Epithelial cell of prostate (primary cell): ENCODE measurements at places on chromosomes 1 and 21.

- DNase-seq, result peak; percentile 97
These were observed 69.1 kb downstream of the HSF2BP start for GRCh38 chr21:43590194-43590593.

DNA sequence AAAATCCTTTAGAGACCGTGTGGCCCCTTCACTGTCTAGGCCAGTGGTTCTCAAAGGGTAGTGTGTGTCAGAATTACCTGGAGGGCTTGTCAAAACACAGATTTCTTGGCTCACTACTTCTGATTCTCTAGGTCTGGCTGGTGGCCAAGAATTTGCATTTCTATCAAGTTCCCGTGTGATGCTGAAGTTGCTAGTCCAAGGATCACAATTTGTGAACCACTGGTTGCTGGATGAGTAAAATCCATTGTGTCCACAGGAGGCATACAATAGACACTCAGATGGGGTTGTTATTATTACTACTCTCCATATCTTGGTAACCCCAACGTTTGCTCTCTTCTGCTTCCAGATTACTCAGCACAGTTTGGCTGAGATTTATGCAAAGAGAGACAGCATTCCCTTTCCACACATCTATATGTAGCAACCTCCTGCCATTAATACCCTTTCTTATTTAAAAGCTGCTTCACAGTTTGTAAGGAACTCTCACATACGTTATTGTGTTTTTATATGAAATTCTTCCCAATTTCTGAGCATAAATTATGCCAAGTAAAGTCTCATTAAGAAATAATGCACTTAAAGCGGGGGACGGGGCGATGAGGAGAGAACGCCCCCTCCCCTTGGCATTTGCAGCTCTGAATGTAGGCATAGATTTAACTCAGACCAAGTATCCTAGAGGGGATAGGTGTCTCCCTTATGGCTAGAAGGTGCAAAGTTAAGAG lies 720 bp upstream of the TMCC2 start:
- DNase-seq, result peak; percentile 76

DNA sequence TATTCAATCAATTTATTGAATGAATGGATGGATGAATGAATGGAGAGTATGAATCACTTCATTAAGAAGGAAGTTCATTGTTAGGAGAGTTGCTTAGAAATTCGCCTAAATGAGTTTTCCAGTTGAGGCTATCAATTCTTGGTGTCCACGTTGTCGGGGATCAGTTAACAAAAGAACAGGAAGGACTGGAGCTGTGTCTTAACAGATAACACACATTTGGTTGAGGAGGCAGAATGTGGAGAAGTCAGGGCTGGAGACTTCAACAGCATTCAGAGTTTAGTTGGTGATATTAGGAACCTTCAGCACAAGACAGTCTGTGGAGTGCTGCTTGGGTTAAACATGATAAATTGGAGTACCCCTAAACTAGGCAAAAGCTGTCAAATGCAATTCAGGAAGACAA lies 33.7 kb downstream of the ZBTB18 start:
- DNase-seq, result no peak

DNA sequence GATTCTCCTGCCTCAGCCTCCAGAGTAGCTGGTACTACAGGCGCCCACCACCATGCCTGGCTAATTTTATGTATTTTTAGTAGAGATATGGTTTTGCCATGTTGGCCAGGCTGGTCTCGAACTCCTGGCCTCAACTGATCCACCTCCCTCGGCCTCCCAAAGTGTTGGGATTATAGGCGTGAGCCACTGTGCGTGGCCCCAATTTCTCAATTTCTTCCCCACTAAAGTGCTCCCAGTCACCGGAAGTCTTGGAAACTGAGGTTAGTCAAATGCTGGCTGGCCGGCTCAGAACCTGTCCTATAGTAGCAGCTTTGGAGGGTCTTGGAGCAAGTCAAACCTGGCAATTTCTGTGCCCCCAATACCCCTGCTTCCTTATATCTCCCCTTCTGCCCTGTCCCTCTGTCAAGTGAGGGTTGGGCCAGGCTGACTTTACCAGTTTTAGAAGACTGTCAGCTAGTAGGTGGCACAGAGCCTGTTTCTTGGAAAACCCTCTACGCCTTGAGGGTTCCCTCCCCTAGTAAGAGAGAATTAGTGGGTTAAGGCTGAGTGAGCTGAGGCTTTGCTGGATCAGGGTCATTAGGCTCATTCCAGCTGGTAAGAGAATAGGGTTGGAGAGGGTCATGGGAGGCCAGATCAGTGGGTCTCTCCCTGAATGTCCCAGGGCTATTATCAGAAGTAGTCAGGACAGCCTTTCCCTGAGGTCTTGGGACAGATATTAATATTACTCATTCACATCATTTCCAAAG lies 8.3 kb upstream of the EPB41 start:
- DNase-seq, result no peak

GRCh38 chr1:210123383-210123782 lies 109.2 kb upstream of the SERTAD4 start:
- no peak for DNase-seq

DNA sequence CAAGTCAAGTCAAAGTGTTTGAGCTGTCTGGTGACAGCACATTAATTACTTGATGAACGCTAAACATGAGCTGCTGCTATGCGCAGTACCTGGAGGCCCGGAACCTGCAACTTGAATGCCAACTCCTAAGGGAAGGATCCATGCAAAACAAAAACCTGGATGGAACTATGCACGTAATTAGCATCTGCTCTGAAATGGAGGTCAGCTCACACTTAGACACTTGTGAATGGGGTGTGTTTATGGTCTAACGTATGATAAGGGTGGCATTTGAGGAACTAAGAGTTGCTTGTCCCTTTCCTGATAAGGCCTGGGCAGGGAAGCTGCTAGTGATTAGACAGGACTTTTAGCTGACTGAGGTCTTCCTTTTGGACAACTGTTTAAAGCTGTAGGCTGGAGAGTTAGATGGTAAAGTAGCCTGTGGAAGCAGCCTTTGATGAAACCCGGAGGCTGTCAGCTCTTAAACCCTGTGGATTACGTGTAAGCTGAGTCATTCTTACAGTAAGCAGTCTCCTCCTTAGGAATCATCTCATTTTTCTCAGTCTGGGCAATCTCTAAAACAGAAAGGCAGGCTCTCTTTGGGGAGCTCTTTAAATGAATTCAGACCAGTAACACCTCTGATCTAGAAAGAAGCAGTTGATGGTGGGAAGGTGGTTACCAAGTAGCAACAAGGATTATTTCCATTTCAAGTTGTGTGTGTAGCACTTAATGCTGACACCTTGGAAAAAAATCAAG lies 6.8 kb downstream of the TENT5C start:
- peak; percentile 44 for DNase-seq

GRCh38 chr21:17859661-17860060 lies 40.5 kb upstream of the C21orf91 start:
- DNase-seq, result no peak

- DNase-seq, result no peak
These were observed 35.9 kb upstream of the PTGS2 start for GRCh38 chr1:186715887-186716809.

- DNase-seq, result no peak
These were observed 147.2 kb downstream of the NR5A2 start for GRCh38 chr1:200174525-200175295.

DNA sequence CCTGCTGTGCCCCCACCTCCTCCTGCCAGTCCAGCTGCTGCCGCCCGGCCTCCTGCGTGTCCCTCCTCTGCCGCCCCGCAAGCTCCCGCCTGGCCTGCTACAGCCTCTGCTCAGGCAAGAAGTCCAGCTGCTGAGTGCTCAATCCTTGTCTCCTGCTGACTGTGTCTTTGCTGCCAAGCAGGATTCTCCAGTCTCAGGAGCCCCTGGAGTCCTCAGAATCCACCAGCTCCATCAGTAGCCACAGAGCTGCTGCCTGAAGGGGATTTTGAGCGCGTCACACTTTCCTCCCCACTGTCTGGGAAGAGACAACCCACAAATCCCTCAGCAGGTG lies 973 bp downstream of the KRTAP10-11 start:
- no peak for DNase-seq

DNA sequence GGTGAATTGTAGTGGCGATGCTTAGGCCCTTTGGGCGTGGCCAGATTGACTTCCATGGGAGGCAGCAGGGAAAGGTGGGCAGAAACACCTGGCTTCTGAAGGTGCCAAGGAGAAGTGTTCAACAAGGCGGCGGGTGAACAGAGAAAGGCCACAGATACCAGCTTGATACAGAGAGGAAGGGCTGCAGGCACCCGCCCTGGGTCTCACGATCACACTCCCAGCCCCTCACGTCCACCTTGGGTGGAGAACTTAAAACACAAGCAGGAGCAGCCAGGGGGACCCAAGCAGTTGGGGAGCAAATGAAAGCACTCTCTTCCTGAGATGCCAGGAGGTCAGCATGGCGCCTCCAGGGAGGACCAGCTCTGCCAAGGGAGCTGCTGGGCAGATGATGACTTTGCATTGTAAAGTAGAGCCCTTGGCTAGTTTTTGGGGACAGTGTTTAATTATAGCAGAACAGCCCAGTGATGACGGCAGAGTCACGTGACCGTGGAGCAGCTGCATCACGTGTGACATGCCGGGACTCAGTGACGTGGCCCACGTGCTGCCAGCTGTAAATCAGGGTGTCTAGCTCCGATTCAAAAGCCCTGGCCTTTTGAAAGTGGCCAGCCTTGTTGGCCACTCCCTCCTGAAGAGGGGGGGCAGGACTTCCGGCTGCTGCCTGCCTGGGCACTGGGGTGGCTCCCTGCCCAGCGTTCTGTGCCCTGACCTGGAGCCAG lies 19.0 kb downstream of the SLC37A1 start:
- DNase-seq, result no peak

DNA sequence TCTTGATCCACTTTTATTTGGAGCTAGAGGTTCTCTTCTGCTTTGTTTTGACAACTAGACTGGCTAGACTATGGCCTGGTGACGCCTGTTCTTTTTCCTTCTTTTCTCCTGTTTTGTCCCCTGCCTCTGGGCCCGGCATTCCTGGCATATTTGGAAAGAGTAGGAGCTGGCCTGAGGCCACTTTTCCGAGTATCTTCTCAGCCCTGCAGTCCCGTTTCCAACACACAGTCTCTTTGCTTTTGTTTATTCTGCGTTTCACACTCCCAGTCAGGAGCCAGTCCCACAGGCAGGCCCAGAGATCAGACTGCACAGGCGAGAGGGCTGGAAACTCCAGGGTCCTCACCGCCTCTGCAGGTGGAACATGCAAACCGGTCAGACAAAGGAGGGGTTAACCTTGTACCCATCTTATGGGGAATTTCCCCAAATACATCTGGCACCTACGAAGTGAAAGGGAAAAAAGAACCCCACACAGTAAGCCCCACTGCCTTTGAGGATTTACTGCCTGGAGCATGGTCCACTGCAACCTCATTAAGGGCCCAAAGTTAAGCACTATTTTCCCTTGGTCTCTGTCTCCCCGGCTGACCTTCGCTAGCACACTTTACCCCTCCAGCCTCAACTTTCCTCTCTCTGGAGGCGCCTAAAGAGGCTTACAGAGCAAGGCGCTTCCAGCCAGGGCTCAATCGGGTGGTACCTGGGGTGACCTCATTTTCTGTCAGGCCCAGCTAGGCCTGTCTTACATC lies 141.1 kb downstream of the TOMM20 start:
- no peak for DNase-seq

DNA sequence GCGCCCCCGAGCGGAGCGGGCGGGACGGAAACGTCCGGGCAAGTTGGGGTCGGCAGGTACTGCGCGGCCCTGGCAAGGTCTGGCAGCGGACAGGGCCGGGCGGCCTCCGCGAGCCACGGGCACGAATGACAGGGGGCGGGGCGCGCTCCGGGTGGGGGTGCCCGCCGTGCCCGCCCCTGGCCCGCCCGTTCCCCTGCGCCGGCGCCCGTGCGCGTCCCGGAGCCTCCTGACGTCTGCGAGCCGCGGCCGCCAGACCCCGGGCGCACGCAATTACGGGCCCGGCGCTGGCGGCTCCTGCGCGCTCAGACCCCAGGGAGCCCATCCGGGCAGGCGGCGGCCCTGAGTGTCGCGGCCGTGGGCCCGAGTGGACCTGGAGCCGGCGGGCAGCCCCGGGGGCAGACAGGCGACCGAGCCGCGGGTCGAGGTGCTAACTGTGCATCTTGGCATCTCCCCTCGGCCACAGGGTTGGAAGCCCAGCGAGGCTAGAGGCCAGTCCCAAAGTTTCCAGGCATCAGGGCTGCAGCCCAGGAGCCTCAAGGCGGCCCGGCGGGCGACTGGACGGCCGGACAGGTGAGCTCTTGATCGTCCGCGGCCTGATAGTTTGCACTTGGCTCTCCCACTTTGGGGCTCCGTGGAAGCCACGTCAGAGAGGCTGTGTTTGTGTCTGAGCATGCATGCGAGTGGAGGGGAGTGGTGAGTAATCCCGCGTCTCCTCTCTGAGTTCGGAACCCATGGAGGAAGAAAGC lies 918 bp downstream of the MIB2 start:
- DNase-seq, result no peak

DNA sequence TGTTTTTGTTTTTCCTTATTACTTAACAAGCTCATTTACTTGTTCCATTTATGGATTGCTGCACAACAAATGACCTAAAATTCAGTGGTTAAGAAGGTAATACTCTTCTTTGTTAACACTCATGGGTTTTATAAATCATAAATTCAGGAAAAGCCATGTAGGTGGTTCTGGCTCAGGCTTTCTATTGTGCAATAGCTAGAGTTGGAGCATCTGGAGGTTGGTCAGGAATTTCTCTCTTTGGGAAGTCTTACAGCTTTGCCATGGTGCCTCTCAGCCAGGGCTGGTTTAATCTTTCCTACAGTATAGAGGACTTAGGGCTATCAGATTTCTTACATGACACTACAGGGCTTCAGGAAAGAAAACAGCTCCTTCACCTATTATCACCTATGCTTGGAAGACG lies 1677.1 kb downstream of the KCNT2 start:
- no peak for DNase-seq

DNA sequence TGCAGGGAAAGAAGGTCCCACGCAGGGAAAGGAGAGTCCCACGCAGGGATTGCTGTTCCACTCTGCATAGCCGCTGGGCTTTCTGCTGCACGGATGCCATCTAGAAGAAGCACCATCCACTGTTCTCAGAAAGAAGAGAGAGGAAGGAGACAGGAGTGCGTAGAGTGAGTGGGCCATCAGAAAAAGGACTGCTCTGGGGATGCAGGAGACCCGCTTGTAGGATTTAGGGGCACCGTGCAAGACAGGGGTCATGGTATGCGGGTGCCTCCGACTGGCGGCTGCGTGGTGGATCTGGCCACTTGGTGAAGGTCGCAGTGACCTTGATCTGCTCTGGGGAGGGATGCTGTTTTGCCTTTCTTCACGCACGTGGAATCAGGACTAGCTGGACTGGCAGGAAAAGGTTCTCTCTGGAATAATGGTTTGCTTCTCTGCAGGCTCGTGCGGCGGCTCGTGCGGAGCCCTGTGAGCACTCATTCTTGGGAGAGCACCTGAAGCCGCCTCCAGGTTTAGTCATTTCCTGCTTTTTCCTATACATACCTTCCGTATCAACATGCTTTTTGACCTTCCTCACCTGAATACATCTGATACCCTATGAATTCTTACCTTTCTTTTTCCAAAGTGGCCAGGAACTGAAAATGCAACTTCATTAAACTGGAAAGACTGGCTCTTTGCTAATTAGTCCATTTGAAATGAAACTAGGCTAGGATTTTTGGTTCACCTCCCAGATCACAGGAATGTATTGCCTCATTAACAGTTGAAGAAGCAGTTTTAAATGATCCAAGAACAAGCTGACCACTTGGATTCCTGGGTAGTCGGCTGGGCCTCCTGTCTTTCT lies 181.6 kb downstream of the KIF26B start:
- DNase-seq, result no peak
